ENCODE measurements at places on chromosomes 16 and 17.

- DNase-seq = peak; percentile 96
Observed at GRCh38 chr17:2041561-2042389, at the start of gene OVCA2. Gene OVCA2, plus strand, starts transcription at chr17:2042022. Its CDS starts 26 bp downstream, at chr17:2042048.

DNA sequence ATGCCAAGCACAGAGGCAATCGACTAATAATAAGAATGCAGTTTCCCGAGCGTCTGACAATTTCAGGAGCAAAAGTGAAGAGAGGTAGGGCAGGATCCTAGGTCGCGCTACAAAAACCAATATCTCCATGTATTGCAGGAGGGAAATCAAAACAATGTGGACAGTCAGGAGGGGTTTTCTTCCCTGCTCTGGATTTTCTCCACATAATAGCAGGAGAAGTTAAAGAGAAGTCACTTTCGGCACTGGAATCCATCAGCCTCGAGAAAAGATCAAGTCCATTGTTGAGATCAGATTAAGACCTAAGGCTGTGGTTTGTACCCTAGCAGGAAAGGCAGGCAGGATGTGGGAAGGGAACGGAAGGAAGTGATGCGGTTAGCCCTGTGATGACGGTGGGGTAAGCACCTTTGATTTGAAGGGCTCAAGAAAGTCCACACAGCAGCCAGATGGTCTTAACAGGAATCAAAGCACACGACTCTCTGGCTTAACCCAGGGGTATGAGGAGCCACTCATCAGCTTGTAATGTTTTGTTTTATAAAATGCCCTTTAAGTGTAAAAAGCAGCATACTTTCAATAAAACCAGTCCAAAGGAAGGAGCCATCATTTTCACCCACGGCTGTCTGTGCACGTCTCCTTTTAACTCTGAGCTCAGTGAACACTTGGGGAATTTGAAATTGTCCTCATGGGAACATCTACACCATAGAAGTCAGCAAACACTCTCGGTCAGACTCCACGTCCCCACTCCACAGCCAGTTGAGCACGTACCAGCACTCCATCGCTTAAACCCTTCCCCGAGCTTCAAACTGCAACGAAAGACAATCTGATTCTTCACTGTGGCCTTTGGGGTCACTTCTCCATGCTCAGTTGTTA lies 15.8 kb upstream of the AKTIP start:
- DNase-seq = peak; percentile 86

GRCh38 chr17:58193641-58194255 lies 1.2 kb downstream of the EPX start:
- no peak for DNase-seq

DNA sequence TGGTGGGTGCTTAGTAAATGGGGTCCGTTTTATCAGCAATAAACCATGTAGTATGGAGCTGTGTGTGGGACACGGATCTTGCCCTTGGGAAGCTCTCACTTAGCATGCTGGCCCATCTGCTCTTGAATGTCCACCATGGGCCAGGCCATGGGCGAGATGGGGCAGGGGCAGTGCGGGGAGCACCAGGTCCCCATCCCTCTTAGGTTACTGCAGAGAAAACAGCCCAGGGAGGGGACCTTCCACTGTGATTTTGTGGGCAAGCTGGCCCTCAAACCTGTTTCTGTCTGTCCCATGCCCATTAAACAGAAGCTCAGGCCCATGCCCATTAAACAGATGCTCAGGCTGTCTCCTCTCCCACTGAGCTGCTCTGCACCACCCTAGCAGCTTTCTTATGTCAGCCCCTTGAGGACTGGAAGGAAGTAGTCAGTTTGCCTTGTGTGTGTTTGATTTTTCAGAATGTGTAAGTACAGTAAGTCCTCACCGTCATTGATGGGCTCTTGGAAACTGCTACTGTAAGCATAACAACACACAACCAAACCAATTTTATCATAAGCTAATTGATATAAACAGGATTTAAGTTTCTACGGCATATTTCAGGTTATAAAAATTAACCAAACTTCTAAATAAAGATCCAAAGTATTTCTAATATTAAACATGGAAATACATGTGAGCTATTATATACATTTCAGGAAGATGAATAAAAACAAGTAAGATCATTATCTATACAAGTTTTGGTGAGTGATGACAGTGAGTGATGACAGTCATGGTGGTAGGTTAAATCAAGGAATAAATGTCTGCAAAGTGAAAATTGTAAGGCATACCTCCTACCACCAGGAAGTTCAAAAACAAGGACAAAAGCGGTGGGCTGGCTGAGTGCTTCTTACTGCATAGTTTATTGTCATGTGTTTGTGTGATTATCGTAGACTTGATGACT lies 11.5 kb downstream of the MPRIP start:
- DNase-seq = no peak

DNA sequence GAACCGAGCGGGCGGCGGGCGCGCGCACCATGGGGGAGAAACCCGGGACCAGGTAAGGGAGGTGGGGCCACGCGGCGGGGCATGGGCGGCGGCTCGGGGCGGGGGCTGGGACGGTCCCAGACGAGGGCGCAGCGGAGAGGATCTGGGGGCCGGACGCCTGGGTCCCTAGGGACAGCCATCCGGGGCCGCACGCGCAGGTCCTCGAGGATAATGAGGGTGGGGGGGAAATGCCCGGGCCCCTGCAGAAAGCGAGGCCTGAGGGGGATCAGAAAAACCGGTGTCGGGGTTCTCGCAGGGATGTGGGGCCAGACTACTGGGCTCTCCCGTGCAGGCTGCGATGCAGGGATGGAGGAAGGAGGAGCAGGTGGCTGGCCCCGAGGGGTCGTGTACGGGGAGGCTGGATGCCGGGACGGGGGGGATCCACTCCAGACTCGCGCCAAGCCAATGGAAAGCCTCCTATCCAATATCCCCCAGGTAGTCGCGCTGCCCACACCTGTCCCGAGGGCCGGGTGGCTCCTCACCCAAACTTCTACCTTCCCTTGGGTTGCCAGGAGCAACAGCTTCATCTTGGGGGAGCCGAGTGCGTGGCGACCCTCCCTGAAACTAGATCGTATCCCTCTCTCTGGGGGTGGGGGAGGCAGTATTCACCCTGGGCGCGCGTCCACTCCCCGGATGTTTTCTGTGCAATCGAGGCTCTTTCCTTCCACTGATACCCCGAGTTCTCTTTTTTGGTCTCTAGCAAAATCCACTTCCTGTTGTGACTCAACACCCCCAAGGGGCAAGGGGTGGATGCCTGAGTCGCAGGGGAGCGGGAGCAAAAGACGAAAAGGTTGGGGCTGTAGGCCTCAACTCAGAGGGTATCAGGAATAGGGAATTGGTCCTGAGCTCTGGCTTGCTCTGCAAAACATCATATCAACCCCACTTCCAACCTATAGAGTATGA lies 532 bp downstream of the ARRB2 start:
- DNase-seq = peak; percentile 74

GRCh38 chr17:15657868-15658267 lies 26.2 kb downstream of the TRIM16 start:
- DNase-seq = no peak

DNA sequence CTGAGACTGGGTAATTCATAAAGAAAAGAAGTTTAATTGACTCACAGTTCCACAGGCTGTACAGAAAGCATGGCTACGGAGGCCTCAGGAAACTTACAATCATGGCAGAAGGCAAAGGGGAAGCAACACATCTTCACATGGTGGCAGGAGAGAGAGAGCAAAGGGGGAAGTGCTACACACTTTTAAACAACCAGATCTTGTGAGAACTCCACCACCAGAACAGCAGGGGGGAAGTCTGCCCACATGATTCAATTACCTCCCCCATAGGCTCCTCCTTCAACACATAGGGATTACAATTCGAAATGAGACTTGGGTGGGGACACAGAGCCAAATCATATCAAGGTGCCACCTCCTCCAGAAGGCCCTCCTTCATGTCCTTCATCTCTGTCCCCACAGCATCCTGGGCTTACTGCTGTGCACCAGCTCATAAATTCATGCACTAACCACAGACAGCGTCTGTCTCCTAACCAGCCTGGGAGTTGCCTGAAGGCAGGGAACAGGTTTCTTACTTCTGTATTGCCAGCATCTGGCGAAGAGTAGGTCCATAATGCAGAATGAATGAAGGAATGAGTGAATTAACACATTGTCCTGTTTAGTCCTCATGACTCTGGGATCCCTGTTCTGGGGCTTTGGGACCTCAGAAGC lies 74.4 kb downstream of the WSB1 start:
- peak; percentile 67 for DNase-seq

GRCh38 chr17:34727601-34728000 lies 148.2 kb downstream of the TMEM132E start:
- no peak for DNase-seq

DNA sequence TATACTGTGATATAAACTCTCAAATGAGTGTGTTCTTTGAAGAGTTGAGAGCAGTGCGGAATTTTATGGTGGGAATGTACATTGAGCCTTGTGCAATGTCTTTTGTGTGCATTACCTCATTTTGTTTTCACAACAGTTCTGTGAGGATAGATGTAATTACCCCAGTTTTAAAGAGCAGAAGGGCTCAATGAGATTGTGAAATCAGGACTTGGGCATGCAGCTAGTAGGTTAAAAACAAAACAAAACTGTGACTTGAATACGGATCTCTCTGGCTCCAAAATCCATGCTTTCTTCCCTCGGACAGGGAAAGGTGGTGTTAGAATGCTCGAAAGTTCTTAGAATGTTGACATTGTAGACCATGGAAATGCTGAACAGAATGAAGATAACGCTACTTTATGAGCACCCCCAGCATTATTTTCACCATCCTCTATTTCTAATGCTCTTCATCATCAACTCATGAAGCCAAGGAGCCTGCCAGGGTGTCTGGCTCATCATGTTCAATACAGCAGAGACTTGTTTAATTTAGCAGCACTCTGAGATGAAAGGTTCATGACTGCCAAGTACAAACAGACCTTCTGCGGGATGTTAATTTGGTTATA lies 17.1 kb downstream of the MRTFB start:
- no peak for DNase-seq

DNA sequence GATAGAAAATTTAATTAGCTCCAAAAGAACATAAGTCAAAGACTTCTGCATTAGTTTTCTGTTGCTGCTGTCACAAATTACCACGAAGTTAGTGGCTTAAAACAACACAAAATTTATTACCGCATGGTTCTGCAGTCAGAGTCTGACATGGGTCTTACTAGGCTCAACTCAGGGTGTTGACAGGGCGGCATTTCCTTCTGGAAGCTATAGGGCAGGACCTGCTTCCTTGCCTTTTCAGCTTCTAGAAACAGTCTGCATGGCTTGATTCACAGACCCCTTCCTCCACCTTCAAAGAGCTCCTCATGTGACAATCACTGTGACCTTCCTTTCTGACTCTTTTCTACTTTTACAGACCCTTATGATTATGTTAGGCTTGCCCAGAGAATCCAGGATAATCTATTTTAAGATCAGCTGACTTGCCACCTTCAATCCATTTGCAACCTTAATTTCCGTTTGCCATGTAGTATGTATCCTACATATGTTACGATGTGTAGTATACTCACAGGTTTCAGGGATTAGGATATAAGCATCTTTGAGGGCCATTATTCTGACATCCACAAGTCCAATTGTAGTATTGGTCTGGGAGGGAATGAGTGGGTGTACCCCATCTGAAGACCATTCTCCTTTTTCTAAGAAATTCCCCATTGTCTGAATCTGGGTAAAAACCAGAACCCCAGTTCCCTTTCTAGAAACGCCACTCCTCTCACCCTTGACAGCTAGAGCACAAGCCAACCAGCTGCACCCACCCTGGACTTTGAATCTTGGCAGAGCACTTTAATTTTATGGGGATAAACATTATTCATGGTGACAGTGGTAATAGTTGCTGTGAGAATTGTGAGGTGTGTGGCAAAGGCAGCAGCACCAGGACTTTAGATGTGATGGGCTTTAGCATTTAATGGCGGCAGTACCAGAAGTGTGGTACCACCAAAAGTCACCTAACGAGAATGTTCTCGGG lies 265.5 kb downstream of the KCNJ2 start:
- DNase-seq = no peak

DNA sequence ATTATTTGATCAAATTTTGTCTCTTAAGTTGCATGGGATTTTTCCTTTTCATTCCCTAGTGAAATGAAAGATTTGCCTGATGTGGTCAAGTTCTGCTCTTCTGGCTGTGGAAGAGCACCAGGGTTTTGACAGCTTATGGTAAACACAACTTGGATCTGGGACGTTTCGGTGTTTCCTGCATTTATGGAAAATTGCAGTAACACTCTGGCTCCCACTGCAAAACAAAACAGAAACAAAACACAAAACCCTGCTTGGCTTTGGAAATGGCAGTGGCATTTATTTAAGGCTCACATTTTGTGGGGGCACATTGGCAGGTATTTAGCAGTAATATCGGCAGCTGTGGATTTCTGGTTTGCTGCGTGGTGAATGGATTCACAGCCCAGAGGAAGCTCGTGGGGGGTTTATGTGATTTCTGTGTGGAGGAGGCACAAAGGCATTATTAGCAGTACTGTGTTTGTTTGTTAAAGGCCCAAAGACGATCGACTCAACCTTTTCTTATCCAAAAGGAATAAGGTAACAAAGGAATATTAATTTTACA lies 377.8 kb downstream of the SNX29 start:
- no peak for DNase-seq

GRCh38 chr17:43578699-43579565 lies 32.8 kb upstream of the ETV4 start:
- peak; percentile 93 for DNase-seq

DNA sequence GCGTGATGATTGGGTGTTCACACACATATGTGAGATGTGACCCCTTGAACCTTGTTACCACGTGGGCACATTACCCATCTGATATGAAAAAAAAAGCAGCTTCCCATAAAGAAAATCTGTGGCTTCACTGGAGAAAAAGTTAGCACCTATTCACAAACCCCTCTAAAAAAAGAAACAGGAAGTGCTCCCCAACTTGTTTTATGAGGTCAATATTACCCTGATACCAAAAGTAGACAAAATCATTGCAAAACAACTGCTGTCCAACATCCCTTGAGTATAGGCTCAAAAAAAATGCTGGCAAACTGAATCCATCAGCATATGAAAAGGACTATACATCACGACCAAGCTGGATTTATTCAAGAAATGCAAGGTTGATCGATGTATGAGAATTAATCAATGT lies 99.7 kb upstream of the RBL2 start:
- DNase-seq = no peak

GRCh38 chr16:60755907-60756306 lies 1280.3 kb downstream of the CDH8 start:
- peak; percentile 0 for DNase-seq

DNA sequence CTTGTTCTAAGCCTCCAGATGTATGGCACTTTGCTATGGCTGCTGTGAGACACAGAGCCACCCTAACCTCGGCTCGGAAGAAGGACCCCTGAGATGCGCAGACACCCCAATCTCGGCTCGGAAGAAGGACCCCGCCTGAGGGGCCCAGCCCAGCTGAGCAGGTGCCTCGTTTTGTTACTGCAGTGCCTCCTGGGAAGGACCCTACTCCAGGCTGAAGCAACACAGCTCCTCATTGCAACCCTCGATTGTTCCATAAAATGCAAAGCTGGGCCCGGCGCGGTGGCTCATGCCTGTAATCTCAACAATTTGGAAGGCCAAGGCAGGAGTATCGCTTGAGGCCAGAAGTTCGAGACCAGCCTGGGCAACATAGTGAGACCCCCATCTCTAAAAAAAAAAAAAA lies 61.3 kb downstream of the C16orf95 start:
- DNase-seq = no peak

All from common myeloid progenitor, CD34-positive (primary cell).